GM18507 (cell line): ENCODE measurements at places on chromosomes 1 and 21.

- no peak for DNase-seq
These were observed 76.5 kb upstream of the DESI2 start for GRCh38 chr1:244576259-244576892.

- DNase-seq = no peak
These were observed 13.1 kb upstream of the KYAT3 start for GRCh38 chr1:89005286-89006151.

- DNase-seq = no peak
These were observed 519.7 kb downstream of the NEGR1 start for GRCh38 chr1:71762514-71763255.

DNA sequence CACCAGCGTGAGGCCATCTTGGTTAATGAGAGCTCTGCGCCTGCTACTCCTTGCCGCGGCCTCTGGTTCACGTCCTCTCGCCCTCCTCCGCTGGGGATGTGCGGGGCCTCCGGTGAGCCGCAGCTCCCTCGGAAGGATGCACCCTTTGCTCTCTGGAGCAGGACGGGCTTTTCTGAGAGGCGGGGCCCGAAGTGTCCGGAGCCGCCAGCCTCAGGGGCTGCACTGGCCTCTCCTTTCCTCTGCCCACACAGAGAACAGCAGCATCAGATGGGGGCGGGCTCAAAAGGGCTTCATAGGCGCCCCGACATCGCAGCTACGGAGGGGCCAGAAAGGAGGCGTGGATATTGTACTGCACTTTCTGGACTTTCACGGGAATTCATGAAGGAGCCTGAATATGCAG lies 284.7 kb downstream of the CAMTA1 start:
- no peak for DNase-seq

DNA sequence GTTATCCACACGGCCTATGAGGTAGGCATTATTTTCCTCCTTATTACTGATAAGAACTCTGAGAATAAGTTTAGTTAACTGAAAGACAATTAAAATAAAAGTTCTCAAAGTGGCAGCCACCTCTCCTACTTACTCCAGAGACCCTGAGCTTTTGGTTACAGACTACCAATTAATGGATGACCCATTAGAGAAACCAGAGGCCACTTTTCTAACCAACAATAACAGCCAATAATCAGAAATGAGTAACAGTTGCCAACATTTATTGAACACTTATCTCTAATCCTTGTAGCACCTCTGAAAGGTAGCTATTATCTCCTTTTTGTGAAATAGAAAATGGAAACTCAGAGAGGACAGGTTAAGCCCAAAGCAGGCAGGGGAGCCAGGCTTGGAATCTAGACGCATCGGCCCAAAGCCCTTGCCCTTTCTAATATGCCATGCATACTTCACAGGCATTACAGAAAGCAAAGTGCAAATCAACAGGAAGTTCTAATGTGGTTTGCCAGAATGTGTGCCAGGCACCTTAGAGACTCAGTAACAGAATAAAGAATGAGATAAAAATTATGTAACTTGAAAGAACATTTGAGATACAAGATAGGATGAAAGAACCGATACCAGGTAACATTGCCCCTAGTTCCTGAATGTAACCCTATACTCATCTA lies 50.0 kb downstream of the BEND5 start:
- DNase-seq = no peak

GRCh38 chr1:241475671-241476070 lies 43.9 kb downstream of the FH start:
- DNase-seq = no peak

GRCh38 chr1:11211925-11212587 lies 22.9 kb downstream of the ANGPTL7 start:
- DNase-seq = no peak

DNA sequence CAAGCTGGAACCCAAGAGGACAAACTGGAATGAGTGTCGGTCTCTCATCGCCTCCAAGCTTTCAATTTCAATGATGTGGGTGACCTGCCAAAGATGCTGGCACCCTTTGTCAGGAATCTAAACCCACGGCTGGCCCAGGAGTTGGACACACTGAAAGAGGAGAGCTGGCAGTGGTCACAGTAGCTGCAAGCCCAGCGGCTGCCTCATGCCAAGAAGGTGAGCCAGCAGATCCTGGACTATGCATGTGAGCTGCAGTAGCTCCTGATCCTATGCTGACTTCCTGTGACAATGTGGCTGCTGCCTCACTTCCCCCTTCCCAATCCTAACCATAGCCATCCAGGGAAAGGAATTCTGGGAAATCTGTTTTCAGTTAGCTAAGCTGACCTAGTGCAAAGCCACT lies 117.0 kb upstream of the VAV3 start:
- no peak for DNase-seq

DNA sequence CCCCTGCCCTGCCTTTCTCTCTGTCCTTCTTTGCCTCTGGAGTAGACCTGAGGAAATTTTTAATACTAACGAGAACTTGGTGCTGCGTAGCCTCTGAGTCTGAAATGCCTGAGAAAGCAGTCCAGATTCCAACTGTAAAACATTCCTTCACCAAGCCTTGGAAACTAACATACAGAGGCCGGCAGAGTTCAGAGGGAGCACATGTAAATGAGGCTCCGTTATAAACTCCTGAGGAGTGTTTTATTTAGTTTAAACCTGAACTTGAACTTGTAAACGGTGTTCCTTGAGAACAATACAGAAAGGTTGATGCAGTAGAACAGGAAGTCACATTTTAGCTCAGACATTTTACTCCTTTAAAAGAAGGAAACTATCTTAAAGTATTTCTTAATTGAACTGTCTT lies 280.7 kb downstream of the TM2D1 start:
- no peak for DNase-seq

GRCh38 chr1:171844381-171844780 lies 3.1 kb downstream of the DNM3 start:
- DNase-seq = no peak

DNA sequence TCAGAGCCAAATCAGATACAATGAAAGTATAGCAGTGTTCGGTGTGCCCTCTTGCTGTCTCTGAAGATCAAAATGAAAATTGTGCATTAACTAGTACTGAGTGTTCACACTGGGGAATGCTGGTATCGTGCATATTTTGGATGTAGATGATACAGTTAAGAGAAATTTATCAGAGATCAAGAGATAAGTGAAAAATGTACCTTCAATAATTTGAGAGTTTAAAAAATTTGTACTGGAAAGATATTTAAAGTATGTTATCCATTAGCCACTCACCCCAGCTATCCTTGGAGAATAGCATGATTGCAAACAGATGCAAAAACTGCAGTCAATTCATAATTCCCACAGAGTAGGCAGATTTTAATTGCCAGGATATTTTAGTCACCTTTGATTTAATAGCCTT lies 56.4 kb downstream of the GREM2 start:
- DNase-seq = no peak

DNA sequence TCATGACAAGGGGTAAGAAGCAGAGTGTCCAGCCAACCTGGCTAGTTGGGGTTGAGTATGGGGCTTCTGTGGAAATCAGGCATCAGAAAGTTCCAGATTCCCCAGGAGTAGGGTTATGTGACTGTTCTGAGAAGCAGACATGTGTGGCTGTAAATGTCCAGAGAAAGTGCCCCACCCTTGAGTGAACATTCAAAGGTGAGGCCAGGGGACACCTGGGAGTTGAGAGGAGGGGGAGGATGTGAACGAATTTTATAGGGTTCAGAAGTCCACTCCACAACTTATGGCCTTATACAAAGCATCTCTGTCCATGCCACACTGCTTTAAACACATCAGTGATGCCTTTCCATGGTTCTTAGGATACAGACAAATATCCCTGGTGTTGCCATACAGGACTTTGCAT lies 133.3 kb downstream of the IGSF21 start:
- no peak for DNase-seq

GRCh38 chr21:45528981-45529784 lies 13.1 kb downstream of the SLC19A1 start:
- DNase-seq = no peak
